GM13976 (cell line): ENCODE measurements at places on chromosomes 6 and 20.
A peak's percentile ranks its signal among the peaks of the same experiment; 100 is the strongest.

- no peak for DNase-seq
Observed at GRCh38 chr6:123448306-123448884, 188.4 kb downstream of the TRDN start.

DNA sequence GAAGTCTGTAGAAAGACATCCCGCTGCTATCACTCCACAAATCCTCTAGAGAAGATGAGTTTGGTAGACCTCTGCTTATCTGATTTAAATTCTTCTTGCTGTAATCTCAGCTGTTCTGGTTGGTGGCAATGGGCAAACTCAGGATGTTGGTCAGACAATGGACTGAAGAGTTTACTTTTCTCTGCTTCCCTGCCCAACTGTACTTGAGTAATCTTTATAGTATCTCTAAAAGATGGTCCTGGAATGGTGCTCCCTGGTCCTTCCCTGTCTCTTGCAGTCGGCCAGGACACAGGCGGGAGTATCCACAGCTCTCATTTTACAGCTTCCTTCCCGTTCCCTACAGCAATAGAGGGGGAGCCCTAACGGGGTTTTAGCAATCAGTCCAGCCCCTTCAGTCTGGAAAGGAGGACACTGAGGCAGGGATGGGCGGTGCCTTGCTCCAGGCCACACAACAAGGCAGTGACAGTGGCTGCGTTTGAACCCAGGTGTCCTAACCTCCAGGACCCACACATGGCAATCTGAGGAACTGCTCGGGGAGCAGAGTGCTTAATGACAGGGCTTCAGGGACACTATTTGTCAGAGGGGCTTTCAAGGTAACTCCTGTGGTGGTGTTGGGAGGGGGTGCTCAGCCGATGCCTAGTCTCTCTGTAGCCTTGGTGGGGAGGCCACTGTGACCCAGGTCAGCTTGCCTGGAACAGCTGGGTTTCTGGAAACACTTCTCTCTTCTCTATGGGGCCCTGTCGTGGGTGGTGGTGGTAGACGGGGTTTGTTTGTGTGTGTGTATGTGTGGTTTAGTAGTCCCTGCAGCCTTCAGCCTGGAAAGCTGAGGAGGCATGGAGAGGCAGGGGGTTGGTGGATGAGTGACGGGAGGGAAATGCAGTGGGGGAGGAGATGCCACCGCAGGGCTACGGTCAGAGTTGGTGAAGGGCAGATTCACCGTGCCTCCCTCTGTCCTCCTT, 9.5 kb upstream of the VEGFA start:
- no peak for DNase-seq

- DNase-seq, result no peak
Observed at GRCh38 chr20:44962483-44962882, 2.3 kb upstream of the TOMM34 start.

- DNase-seq, result no peak
Observed at GRCh38 chr6:20377623-20378265, 23.9 kb upstream of the E2F3 start.

DNA sequence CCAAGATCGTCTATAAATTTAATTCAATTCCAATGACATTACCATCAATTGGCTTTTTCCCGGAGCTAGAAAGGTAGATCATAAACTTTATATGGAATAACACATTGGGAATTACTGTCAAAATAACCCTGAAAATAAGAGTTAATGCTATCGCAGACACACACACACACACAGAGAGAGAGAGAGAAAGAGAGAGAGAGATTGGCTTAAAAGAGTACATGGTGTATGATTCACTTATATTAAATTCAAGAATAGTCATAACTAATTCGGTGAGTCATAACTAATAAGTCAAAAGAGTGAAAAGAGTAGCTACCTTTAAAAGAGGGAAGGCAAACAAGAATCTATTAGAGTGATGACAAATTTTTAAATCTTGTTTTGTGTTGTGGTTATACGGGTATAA, 425.5 kb downstream of the TBC1D32 start:
- no peak for DNase-seq

- no peak for DNase-seq
Observed at GRCh38 chr20:64160526-64161355, 3.5 kb upstream of the MYT1 start.

DNA sequence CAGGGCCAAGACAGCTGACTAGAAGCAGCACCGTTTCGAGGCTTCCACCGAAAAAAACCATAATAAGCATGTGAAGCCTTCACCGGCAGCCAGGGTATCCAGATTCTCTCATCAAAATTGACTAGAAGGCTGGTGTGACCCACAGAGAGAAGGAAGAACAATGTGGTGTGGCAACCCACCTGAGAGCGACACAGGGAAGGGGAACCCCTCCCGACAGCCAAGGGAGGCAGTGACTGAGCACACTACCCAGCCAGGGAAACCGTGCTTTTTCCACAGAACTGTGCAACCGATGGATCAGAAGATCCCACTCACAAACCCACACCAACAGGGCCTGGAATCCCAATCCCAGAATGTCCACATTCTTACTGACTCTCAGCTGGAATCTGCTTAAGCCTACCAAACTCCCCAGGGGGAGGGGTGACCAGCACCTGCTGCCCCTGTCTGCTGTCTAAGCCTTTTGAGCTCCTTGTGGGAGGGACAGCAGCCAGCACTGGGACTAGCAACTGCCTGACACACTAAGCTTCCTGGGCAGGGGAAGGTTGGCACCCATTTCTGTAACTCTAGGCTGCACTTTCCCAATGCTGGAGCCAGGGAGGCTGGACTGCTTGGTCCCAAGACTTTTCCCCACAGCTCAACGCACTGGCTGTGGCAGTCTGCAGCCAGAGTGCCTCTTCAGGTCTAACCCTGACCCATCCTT, 231.9 kb upstream of the FAM83B start:
- DNase-seq, result no peak

- no peak for DNase-seq
Observed at GRCh38 chr6:121210943-121211342, 123.3 kb downstream of the TBC1D32 start.

DNA sequence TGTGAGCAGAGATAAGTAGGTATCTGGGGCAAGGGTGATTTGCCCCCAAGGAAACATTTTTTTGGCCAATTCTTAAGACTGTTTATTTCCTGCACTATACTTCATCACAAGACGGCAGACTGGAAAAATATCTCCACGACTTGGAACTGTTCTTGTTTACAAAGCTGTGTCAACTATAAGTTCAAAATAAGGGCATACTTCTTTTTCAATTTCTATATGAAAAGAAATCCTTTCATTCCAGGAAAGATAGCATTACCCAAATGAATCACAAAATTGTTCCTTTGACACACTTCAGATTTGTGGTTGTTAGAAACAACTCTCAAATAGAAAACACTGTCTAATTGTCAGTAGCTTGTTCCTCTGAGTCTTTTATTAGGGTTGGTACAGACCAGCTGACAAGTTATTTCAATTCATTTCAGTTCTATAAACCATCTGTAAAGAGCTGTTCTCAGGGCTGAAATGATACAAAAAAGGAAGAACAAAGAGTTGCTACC, 212.9 kb upstream of the PRDM1 start:
- no peak for DNase-seq

- no peak for DNase-seq
Observed at GRCh38 chr20:47358039-47358671, 1.7 kb upstream of the ZMYND8 start.

DNA sequence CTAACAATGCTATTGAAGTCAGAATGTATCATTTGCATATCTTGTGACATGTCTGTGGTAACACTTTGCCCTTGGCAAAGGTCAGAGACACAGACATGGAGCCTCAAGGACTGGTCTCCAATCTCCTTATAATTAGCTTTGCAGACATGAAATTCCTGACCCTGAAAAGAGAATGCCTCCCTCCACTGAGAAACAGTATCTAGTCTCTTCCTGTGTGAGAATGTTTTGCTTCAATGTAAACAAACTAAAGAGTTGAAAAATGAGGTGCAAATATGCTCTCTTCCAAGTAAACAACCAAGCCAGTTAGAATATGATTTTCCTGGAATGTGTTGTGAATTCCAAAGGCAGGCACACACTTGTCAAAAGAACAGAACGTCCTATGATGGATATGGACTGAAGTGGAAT, 407.1 kb upstream of the MARCKS start:
- no peak for DNase-seq

GRCh38 chr20:59205044-59205443, 41.4 kb downstream of the ZNF831 start:
- DNase-seq, result no peak

GRCh38 chr6:291697-292505, at the start of gene DUSP22:
DUSP22 (plus strand) TSS chr6:292487; CDS start chr6:292540, 53 bp downstream.
- peak; percentile 100 for DNase-seq

GRCh38 chr6:161727083-161727833, 453.4 kb upstream of the AGPAT4 start:
- no peak for DNase-seq

DNA sequence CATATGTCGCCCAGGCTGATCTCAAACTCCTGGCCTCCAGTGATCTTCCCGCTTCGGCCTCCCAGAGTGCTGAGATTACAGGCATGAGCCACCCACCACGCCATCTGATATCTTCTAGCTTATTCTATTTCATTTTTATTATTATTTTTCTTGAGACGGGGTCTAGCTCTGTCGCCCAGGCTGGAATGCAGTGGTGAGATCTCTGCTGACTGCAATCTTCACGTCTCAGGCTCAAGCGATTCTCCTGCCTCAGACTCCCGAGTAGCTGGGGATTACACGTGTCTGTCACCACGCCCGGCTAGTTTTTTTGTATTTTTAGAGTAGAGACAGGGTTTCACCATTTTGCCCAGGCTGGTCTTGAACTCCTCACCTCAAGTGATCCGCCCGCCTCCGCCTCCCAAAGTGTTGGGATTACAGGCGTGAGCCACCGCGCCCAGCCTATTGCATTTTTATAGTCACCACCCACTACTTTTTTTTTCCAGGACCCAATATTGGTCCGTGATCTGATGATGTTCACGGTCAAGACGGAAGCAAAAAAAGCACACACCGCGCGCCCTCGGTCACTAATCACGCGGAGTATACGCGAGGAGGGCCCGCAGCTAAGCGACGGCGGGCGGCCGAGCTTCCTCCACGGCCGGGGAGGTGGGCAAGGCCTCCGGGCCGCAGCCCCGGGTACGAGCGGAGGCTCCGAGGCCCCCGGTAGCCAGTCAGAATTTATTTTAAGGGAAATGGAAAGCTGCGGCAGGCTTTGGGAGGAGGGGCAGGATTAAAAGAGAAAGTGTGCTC, 1.1 kb upstream of the LSM14B start:
- no peak for DNase-seq

DNA sequence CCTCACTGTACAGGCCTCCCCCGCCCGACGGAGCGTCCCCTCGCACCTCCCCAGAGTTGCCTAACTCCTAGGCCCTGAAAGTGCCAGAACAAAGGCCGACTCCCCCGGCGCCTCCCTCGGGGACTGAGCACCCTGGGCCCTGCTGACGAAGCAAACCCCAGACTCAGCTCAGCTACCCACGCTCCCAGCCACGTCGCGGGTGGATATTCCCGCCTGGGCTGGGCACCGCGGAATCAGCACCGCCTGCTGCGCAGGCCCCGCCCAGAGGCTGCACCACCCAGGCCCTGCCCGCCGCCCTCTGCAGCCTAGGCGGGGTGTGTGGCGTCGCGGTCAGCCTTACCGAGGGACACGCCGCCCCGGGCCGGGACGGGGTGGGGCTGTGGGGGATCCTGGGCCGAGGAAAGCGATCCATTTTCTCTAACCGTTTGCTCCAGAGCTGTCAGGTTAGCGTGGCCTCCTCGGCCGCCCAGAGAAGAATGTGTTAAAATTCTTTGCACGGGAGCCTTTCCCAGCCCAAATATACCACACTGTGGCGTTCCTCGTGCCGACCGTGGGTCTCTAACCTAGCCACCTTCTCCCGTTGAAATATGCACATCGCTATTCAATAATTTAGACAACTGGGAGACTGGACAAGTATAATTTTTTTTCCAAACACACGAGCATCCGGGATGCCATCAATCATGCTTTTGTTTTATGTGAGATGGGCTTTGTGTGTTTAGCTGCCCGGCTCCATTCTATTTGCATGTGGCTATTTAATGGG, 31.4 kb downstream of the TFAP2A start:
- peak; percentile 50 for DNase-seq

DNA sequence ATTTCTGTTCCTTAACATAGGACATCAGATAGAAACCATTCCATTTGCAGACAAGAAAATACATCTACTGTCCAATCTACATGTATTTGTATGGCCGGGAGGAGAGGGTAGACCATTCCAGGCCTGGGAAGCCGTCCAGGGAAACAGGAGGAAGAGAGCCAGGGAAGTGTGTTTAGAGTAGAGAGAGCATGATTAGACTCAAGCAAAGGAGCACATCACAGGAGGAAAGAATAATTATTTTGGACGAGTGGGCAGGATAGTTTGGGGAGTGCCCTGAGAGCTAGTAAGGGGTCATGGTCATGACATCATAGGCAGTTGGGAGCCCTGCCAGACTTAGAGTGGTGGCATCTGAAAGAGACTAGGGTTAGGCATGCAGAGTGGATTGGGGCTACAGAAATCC, 250.0 kb downstream of the HIVEP2 start:
- no peak for DNase-seq

- DNase-seq, result no peak
Observed at GRCh38 chr6:167428664-167429333, 103.9 kb downstream of the TTLL2 start.

- peak; percentile 90 for DNase-seq
Observed at GRCh38 chr20:63553251-63553932, 567 bp upstream of the FNDC11 start.

DNA sequence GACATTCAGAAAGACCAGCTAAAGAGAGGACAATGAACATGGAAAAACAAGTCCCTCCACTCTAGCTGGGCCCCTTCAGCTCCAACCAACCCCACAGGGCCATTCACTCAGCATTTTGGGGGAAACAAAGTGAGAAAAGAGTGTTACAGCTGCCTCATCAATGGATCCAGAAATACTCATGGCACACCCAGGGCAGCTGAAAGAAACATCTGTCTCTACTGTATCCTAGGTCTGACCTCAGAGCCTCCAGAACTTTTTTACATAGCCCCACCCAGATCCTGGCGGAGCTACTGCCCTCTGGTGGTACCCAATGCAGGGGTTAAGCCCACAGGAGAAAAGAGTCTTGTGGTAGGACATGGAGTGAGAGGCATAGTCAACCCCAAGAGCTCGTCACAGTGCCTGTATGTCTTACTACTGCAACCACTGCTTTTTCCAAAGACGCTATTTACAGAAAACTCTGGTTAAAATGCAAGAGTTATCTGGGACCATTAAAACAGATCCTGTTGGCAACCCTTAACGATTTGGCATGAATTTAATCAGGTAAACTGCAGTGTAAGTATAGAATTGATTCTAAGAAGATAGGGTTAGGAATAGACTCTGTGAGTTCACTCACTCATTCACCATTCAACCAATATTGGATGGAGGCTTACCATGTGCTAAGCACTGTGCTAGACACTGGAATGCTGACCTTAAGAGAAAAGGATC, 37.4 kb upstream of the FAM83C start:
- DNase-seq, result no peak

- DNase-seq, result no peak
Observed at GRCh38 chr6:149729824-149730223, 11.9 kb upstream of the LATS1 start.
